Inflammatory macrophage treated with lipopolysaccharide for 4 hours (primary cell): ENCODE measurements at places on chromosomes 7 and 10.

DNA sequence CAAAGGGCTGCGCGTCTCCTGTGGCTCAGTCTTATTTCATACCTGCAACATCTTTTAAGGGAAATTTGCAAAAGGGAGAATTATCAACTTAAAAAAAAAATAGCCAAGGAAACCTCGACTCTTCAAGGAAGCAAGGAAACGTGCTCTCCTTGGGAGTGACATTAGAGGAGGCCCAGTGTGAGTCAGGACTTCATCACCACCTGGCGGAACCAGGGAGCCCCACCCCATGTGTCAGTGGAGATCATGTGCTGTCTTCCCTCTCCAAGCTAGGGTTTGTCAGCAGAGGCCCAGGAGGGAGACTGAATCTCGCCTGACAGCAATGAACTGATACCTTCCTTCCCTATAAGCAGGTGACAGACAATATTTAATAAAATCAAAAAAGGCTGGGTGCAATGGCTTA, 28.9 kb downstream of the POR start:
- DNase-seq: peak; percentile 49

DNA sequence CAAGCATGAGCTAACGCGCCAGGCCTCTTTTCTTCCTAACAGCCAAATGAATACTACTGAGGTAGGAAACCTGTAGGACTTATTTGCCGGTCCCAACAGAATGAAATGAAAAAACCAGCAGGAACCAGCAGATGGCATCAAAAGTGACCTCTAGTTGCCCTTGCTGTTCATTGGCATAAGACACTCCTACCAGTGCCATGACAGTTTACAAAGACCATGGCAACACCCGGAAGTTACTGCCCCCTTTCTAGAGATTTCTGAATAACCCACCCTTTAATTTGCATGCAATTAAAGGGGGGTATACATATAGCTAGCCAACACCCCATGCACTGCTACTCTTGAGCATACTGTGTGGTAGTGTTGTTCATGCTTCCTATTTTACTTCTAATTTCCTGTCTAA, 65.2 kb downstream of the ATE1 start:
- DNase-seq: no peak

GRCh38 chr10:6778992-6779701, 199.1 kb upstream of the PRKCQ start:
- DNase-seq: peak; percentile 6

GRCh38 chr7:50664461-50664922, 99.3 kb upstream of the DDC start:
- no peak for DNase-seq

DNA sequence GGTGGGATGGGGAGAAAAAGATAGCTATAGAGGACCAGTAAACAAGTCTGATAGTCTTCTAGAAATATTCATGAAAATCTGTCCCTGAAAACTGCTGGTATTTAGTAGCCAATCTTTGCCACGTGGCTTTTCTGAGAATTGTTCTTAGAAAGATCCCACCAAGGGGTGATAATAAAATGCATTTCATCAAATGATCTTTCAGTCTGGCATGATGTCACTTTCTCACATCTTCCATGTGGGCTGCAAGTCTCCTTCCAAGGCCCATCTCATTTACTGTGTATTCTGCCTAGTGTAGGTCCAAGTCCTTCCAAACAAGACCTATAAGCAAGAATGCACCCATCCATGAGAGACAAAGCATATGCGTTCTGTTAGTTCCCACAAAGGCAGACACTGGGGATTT, 226.0 kb downstream of the CHCHD3 start:
- DNase-seq: no peak

GRCh38 chr7:70006261-70006920, 408.1 kb downstream of the AUTS2 start:
- no peak for DNase-seq

DNA sequence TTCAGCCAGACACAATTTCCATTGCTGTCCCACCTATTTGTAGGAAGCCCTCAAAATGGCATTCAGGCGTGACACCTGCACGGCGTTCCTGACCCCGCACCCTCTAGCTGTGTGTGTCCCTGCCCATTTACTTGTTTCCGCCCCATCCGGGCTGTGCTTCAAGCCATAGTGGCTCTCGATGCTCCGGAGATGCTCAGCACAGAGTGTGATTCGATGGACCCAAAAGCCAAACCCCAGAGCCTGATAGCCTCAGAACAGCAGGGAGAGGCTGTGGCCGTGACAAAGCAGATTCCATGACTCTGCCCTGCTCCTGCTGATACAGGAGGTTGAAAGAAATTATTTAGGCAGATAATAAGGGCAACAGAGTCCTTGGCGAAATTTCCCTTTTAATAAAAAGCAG, 13.4 kb downstream of the BUD31 start:
- DNase-seq: no peak

GRCh38 chr10:64798297-64798696, 1277.1 kb downstream of the REEP3 start:
- DNase-seq: no peak

DNA sequence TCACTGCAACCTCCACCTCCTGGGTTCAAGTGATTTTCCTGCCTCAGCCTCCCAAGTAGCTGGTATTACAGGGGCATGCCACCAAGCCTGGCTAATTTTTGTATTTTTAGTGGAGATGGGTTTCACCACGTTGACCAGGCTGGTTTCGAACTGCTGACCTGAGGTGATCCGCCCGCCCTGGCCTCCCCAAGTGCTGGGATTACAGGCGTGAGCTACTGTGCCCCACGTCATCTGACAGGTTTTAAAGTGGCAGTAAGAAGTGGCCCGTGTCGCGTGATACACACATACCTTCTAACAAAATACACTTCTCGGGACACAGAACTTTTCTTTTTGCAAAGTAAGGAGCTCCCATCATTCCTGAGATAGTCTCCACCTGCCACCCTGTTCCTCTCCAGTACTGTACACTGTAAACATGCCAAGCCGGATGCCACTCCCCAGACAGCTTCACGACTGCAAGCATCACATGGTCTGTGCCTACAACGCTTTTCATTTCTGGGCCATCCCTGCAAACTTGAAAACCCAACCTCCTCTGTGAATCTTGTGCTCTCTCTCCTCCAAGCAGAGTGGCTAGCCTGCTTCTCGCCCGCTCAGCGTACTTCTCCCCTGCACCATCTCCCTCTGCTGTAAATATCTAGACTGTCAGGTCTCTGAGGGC, 256.3 kb upstream of the KLF14 start:
- no peak for DNase-seq

- DNase-seq: no peak
These were observed 33.6 kb downstream of the PDE1C start for GRCh38 chr7:32036557-32036956.

DNA sequence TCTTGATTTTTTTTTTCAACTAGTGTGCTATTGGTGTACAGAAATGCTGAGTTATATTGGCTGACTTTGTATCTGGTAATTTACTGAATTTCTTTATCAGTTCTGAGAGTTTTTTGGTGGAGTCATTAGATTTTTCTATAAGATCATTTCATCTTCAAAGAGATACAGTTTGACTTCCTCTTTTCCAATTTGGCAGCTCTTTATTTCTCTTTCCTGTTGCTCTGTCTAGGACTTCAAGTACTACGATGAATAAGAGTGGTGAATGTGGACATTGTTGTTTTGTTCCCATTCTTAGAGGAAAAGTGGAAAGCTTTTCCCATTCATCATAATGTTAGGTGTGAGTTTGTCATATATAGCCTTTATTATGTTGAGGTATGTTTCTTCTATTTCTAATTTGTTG, 50.2 kb downstream of the LOXL4 start:
- DNase-seq: peak; percentile 34

- DNase-seq: no peak
These were observed 59.7 kb downstream of the DNAJB6 start for GRCh38 chr7:157396316-157397035.

DNA sequence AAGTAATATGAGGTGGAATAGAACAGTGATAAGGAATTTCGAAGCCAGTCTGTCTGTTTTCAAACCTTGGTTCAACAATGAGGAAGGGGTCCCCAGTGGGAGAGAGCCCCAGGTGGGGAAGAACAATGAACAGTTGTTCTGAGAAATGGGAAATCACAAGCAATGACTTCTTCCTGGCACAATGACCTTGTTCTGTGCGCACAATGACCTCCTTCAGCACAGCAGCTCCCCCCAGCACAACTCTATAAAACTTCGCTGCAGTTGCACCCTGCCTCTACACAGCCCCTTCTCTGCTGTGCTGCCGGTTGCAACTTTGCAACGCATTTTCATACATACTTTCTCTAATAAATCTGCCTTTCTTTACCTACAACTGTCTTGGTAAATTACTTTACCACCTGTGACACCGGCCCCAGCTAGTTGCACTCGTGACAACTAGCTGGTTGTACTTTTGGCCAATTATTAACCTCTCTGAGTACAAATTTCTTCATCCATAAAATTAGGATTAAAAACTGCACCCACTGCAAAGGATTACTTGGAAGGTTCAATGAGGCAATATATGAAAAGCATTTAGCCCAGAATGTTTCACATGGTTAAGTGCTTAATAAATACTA, 40.5 kb downstream of the ASB4 start:
- DNase-seq: no peak
